ENCODE measurements at places on chromosomes 1 and 21.

GRCh38 chr1:229133151-229133550 lies 137.8 kb upstream of the RAB4A start:
- no peak for DNase-seq

GRCh38 chr21:46243960-46244361 lies 15.4 kb upstream of the LSS start:
- DNase-seq, result no peak

DNA sequence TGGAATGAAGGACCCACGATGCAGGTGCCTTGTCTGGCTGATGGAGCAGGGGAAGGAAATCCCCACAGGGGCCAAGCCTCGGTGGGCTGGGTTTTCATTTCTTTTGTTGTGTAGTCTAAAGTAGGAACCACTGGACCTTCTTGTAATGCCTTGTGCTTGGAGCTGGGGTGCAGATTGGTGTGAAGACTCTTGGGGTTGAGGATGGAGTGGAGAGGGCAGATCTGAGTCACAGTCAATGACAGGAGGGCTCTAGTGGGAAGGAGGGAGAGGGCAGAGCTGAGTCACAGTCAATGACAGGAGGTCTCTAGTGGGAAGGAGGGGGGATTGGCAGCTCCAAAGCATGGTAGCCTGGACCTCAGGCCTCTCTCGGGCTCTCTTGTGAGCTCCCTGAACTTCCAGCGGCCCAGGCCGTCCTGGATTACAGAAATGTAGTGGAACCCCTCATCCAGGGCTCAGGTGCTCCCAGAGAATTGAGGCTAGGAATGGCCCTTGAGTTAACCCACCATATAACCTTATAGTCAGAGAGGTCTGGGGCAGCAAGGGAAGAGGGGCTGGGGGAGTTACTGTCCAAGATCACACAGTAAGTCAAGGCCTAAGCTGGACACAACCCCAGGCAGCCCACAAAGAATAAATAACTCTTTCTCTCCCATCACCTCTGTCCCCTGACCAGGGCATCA lies 313.8 kb downstream of the MATN1 start:
- no peak for DNase-seq

- DNase-seq, result no peak
These were observed 410.5 kb upstream of the LRRC7 start for GRCh38 chr1:69157046-69157756.

DNA sequence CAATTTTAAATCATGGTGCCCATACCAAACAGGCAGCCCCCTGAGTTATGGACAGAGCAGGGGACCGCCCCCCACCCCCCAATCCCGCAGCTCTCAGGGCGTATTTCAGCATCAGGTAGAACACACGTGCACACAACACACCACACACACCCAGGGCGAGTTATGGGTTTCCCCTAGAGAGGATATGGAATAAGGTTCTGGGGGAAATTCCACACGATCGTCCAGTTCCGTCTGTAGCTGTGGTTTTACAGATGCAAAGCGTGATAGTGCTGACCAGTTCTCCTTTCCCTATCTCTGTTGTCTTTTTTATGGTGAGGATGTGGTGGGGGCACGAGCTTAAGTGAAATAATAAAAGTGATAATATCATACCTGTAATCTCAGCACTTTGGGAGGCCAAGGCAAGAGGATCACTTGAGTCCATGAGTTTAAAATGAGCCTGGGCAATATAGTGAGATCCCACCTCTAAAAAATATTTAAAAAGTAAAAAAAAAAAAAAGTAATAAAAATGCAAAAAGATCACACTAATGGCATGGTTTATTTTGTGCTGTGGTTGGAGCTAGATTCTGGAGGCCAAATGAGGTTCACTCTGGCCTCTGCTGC lies 25.1 kb downstream of the C2CD2 start:
- DNase-seq, result no peak

- DNase-seq, result no peak
These were observed 4.6 kb upstream of the TENT5B start for GRCh38 chr1:27017207-27017606.

- DNase-seq, result no peak
These were observed 29.8 kb downstream of the HYI start for GRCh38 chr1:43423672-43424550.

- no peak for DNase-seq
These were observed 19.3 kb upstream of the SLC16A1 start for GRCh38 chr1:112975336-112975735.

DNA sequence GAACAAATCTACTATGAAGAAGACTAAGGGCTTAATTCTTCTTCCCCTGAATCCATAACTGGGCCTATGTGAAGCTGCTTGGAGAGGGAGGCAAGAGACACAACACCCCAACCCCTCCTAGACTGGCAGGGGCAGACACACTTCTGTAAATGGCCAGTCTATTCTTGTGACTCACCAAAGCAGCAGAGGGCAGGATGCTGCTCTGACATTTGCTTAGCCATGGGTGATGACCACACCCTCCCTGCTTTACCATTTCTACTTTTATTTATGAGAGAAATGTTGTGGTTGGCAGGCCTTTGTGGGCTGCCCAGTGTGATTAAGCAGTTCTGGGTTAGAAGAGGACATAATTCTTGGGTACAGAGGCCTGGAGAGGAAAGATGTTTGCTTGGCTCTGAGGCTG lies 189.8 kb upstream of the DPYD start:
- DNase-seq, result no peak
